ENCODE measurements at places on chromosomes 3 and 15. TPM values are rescaled to one million over a fixed set of nuclear protein-coding genes. Genes with fewer than 3 reads are reported as not detected.

The ECE2 gene
- not detected for total RNA-seq

The GOLIM4 gene
- 58.9 TPM for total RNA-seq

The NCEH1 gene
- total RNA-seq, result 24.7 TPM

The GPR62 gene
- total RNA-seq, result 0.07 TPM

- DNase-seq, result no peak
Observed at GRCh38 chr3:126064627-126065258, 19.2 kb downstream of the SLC41A3 start.

DNA sequence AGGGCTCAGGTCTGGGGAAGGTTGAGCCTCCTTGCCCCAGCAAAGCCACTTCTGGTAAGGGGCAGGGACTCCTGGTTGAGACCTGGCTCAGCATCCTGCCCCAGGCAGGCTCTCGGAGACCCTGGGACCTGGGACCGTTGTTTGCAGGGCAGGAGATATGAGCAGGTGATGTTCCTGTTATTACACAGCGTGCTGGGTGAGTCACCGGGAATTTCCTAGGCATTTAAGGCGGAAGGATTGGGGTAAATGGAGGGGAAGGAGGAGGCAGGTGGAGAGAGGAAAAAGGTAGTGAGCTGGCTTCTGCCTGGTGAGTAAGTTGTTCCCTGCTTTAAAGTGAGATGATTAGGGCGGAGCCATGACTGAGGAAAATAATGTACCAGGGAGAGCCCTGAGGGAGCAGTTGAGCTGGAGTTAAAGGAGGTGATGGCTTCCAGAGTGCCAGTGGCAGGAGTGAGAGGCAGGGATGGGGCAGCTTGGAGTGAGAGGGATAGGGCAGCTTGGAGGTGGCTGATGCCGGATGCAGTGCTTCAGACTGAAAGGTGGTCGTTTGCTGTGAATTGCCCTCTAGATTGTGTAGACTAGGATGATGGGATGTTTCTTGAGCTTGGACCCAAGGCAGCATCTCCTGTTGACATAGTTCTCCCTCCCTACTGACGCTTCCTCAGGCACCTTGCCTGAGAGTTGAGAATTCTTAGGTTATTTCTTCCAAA lies 79.4 kb downstream of the AAGAB start:
- DNase-seq, result peak; percentile 60

- no peak for DNase-seq
Observed at GRCh38 chr3:98778383-98778782, 15.2 kb downstream of the ST3GAL6 start.

GRCh38 chr15:74259292-74259648 lies 23.1 kb downstream of the CCDC33 start:
- no peak for DNase-seq

DNA sequence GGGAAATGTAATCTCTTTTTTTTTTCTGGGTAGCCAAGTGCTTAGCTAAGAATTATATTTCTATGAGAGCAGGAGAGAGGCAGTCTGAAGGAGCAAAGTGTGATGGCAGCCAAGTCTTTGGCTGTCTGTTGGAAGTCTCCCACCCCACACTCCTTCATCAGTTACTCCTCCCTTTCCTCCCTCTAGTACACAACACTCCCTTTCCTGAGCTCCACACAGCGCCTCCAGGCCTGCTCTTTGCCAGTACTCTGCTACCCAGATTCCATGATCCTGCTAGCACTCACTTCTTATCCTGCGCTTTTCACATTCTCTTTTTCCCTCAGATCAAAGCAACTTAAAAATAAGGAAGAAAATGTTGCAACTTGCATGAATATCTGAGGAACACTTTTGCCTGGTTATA lies 37.4 kb upstream of the SNRK start:
- DNase-seq, result no peak

- DNase-seq, result no peak
Observed at GRCh38 chr3:189289251-189289650, 117.5 kb downstream of the TPRG1 start.

DNA sequence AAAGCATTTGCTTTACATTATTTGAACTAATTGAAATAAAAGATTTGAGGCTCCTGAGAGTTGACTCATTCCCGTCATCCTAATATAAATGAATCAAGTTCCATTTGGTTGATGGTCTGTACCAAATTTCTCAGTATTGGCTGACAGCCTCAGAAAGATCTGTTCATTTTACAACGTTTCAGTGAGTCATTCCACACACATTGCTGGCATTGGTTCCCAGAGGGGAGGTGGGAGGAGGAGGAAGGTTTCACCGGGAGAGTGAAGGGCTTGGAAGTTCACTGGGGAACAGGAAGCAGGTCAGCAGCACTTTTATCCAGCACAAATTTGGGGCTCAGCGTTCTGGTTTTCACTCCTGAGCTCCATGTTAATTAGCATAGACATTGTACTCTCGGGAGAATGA lies 176.7 kb upstream of the CADPS start:
- DNase-seq, result no peak

DNA sequence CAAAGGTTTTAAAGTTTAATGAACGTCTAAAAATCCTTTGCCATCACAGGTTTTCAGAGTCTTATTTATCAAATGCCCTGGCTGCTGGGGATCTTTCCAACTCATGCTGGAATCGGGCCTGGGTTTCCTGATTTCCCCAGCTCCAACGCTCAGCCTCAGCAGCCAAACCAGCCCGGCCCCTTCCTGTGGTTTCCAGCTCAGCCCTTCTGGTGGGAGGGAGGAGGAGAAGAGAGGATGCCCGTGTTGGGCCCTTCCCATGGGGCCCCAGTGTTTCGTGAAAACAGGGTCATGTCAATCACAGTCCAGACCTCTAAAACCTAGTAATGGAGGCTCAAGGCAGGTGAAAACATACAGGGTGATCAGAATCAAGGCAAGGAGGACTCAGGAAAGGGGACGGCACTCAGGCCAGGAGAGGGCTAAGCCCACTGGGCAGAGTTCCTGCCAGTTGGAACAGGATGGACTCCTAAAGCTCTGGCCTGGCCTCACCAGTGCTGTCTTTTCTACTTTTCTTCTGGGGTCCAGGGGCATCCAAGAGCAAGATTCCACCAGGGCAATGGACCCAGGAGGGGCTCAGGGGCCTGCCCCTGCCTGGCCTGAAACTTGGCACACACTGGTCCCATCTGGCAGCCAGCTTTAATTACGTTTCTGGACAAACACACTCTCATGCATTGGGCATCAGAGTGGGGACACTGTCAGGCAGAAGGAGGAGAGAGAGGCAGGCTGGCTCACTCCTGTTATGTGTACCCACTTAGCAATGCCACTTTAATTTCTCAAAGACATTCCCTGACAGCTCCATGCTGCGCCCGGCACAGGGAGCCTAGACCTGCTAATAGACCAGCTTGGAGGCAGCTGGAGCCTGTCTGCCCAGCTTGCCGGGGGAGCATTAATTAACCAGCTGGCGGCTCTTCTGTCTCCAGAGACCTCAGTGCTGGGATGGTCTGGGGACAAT lies 194.6 kb downstream of the FAM43A start:
- DNase-seq, result peak; percentile 45

DNA sequence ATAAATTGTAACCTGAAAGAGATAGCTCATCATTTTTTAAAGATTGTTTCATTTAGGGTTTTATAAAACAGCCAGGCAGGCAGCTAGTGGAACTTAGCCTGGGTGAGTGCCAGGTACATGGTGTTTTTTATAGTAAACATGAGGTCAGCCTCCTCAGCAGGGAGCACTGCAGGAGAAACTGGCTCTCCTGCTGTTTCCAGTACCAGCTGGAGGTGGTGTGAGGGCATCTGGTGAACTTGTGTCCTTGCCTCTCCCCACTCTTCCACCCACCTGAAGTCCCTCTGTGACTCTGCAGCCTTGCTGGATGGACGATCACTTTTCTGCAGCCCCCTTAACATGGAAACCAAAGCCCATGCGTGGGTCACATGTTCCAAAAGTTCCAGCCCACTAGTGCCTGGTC lies 128.4 kb downstream of the FAM174B start:
- DNase-seq, result no peak

DNA sequence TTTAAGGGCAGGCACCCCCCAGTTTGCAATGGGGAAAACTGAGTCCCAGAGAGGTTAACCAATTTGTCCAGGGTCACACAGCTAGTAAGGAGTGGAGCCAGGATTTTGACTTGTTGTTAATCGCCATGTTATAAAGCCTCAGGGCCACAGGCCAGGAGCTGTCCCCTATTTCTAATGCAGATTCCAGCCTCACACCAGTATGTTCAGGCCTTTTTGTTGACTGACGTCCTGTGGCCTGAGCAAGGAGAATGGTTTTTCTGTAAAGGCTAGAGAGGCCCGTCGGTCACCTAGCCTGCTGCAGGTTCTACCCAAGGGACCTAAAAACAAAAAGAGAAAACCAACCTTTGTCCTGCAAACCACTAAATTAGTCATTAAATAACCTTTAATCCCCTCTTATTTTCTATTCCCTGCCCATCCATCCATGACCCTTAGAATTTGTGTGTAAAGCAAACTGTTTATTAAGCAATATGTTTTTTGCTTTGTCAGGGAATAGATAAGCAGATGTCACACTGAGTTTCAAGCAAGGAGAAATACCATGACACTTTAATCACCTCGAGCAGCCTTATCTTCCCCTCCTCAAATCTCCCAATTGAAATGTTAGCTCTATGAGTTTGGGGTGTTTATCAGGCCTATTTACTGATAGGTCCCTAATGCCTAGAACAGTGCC lies 14.1 kb downstream of the ACOX2 start:
- DNase-seq, result no peak

DNA sequence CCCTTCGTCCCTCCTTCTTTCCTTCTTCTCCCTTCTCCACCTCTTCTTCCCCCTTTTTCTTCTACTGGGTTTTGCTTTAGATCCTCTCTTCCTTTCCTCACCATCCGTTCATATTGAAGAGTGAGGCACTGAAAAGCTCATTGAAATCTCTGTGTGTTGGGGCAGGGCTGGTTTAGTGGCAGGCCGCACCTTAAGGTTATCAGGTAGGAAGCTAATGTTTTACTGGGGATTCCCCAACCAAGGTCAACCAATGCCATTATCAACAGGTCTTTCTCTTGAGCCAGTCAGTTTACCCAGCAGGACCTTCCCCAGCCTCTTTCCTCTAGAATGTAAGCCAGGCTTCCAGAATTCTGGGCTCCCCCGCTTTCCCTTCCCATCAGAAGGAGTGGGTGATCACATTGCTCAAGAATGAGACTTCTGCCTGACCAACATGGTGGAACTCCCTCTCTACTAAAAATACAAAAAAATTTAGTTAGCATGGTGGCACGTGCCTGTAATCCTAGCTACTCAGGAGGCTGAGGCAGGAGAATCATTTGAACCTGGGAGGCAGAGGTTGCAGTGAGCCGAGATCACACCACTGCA lies 11.5 kb upstream of the VPS8 start:
- DNase-seq, result no peak

DNA sequence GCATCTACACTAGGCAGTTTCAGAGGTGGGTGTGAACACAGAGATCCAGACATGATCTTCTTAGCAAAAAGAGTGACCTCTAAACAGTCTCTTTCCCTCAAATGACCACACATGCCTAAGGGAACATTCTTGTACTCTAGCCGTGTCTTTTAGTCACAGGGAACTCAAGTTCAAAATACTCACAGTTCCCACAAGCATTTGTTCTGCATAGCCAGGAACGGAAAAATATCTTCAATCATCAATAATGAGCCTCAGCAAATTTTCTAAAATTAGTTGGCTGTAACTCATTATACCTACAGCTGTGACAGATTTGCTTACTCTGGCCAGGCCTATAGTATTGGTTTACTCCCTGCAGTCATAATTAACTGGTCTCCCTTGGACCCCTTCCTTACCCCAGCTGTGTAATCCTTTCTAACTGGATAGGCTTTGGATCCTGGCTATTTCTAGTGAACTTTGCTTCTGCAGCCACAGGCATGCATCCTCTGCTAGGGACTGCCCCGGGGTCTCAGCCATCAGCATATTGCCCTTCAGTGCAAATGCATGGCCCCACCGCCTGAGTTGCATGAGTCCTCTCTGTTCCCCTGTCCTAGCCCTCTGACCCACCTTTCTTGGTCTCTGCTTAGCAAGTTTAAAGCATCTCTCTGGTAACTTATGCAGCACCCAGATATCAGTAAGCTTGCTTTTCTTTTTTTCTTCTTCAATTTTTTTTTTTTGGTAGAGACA lies 56.0 kb upstream of the HACD2 start:
- DNase-seq, result no peak

- no peak for DNase-seq
Observed at GRCh38 chr15:50330921-50331320, 24.1 kb downstream of the GABPB1 start.

DNA sequence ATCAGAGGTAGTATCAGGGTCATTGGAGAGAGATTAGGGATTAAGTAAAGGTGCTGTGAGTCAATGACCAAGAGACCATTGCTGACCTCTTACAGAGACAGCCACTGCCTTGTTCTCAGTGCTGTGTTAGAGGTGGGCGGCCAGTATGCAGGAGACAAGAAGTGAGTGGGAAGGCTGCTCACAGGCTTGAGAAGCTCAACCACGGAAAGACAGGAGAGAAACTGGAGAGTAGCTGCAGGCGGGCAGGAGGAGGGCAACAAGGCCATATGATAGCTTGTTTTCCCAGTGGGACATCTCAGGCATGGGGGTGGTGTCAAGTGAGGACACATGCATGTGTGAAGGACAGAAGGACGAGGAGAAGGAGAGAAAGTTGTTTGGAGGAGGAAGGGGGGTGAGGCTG lies 237.3 kb downstream of the PDCD6IP start:
- DNase-seq, result no peak

DNA sequence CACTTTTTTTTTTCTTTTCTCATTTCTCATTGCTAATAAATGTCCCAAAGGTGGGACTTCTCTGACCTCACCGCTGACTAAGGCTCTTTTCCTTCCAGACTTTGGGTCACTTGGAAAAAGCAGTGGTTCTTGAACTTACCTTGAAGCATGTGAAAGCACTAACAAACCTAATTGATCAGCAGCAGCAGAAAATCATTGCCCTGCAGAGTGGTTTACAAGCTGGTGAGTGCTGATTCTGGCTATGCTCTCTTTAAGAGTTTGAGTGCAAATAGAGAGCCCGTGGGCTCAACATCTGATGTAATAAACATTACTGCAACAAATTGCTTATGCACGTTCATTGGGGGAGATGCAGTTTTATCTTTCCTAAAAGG lies 2.0 kb downstream of the BHLHE40 start:
- DNase-seq, result no peak

DNA sequence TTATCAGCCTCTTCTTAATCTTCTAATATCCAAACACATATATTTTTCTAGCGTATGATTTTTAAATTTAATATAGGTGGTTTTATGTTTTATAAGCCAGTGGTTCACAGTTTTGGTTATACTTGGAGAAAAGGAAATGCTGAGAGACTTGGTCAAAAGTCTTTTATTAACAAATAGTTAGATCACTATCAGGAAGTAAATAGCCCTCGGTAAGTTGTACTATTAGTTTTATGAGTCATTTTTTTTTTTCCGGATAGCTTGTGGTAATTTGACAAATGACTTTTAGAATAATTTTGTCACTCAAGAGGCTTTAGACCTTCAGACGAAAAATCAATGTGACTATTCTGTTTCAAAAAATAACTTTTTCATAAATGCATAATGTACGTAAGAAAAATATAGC lies 232.2 kb upstream of the ROBO1 start:
- DNase-seq, result no peak

DNA sequence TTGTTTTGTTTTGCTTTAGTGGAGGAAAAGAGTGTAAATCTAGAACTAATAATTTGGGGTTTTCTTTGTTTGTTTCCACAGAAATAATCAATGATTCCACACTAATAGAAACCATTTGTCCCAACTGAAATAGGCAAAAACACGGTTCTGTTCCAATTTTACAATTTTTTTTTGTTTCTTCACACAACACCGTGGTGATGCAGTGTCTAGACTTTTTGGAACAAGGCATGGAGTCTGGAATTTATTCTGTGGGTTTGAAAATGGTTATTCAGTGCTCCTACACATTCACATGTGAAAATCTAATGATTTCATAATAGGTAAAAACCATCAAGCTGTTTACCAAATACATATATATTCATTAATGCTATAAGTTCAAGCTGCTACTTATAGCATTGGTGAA lies 629.0 kb upstream of the TGFBR2 start:
- no peak for DNase-seq

All from pulmonary artery endothelial cell (primary cell).